Caudate nucleus (tissue), 63 donors: ENCODE measurements at places on chromosomes 3 and 15.

GRCh38 chr3:158102242-158103080 is 3.8 kb downstream of the SHOX2 start:
- no peak for DNase-seq

- DNase-seq, result no peak
Observed at GRCh38 chr3:39112113-39112512, 4.6 kb downstream of the TTC21A start.

DNA sequence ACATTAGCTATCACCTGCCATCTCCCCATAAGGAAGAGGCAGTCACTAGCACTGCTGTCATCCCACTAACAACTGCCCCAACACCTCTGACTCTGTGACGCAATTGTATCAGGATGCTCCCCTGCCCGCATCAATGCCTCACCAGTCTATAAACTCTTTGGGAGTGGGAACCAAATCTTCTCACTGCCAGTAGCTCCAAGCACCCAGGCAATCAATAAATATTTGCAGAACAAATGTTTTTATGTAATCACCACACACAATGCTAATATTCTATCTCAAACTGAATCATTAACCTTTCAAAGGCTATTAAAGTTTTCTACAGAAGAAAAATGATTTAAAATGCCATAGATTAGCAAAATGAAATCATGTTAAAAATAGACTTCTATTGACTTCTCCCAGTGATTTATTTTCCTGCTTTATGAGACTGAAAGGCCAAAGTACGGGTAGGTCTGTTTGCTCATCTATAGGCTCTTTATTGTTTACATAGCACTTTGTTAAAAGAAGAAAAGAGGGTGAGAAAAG is 131.3 kb downstream of the PLD1 start:
- DNase-seq, result no peak

GRCh38 chr3:4584456-4585249 is 91.5 kb downstream of the ITPR1 start:
- DNase-seq, result no peak

DNA sequence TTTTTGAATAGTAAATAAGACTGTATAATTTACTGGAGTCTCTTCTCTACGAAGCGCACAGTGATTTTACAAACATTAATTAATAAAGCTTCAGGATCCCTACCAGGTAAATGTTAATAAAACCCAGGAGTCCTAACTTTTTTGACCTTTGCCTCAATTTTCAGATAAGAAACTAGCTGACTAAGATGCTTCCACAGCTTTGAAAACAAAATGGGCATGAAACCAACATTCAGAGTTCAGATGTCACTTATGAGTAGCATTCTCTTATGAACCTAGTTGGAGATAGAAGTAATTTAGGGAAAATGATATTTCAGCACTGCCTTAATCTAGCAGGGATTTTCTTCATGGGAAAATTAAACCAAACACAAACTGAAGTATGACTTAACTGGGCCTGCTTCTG is 13.0 kb upstream of the FHIT start:
- no peak for DNase-seq

DNA sequence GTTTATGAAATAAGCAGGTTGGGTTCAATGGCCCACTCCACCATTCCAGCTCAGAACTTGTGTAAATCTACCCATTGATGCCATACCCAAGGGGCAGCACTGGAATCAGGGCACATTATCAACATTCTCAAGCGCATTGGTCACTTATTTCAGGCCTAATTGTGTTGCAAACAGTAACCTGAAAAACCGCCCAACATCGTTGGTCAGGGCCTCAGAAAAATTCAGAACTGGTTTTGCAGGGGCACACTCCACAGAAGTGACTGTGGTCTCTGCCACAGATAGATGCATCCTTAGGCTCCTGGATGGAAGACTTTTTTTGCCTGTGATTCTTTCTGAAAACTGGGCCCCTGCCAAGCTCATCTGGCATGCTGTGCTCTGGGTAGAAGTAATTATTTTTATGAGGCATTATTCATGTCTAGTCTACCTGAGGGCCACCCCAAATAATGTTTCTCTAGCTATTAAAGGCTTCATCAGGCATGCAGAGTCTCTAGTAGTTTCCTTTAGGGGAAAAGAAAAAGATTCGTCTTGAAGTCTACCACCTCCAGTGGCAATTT is 21.7 kb upstream of the LRTM1 start:
- DNase-seq, result no peak

DNA sequence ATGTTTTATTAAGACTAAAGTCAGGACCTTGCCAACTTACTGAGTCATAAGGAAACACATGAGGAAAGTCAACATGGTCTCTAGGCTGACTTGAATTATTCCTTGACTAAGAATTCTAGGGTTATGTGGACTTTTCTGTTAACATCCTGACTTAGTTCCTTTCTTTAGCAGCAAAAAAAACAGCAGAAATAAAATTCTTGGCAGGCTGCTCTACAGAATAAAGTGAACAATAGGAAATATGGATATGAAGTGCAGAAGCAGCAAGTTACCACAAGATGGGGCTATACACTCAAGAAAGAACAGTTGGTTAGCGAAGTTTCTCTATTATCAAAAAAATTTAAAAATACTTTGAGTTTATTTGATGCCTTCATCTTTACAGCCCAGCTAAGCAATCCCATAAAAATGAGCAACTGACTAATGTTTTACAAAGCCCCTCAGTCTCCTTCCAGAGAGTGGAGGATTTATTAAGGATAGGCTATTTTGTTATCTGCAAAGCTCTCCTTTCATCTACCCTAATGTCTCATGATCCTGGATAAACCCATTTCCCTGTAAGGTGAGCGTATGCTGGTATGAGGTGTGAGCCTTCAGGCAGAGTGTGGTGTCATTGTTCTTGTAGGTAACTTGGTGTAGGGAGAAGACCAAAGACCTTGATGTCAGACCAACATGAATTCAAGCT is 23.1 kb upstream of the MCCC1 start:
- DNase-seq, result no peak

DNA sequence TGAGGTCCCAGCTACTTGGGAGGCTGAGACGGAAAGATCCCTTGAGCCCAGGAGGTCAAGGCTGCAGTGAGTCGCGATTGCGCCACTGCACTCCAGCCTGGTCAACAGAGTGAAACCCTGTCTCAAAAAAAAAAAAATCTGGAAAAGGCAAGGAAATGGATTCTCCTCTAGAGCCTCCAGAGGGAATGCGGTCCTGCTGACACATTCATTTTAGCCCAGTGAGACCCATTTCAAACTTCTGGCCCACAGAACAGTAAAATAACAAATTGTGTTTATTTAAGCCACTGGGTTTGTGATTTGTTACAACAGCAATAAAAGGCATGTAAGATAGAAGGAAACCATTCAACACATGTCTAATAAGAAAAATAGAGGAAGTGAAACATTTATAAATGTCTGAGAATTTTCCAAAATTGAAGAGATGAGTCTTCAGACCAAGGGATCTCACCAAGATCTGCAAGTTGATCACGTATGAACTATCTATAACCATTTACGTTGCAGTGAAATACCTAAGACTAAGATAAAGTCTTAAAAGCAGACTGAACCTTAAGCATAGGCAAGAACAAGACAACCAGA is at the start of gene HTR3E:
TSS of gene HTR3E (plus strand) at position 254 of the 573 bp plus-strand sequence. CDS start 466 bp downstream, outside the sequence.
- DNase-seq, result no peak

DNA sequence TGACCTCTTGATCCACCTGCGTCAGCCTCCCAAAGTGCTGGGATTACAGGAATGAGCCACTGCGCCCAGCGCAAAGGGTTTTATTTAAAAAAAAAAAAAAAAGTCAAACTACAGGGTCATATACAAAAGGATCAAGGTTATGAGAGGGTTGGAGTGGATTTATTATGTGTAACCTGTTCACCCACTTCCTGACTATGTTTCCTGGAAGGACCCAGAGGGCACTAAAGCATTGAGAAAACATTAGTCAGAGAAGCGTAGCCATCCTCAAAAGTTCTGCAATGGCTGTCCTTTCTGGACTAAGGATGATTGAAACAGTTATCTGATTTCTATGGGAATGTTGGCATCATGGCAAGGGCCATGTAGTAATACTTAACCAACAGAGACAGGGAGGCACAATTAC is 7.3 kb upstream of the SCAPER start:
- no peak for DNase-seq

- DNase-seq, result no peak
Observed at GRCh38 chr3:185402561-185402960, 39.6 kb downstream of the MAP3K13 start.

GRCh38 chr3:67923796-67924195 is 269.4 kb upstream of the SUCLG2 start:
- no peak for DNase-seq

GRCh38 chr15:95624616-95625361 is 705.7 kb upstream of the NR2F2 start:
- DNase-seq, result no peak

GRCh38 chr15:74907163-74907870 is 666 bp upstream of the FAM219B start:
- DNase-seq, result no peak

DNA sequence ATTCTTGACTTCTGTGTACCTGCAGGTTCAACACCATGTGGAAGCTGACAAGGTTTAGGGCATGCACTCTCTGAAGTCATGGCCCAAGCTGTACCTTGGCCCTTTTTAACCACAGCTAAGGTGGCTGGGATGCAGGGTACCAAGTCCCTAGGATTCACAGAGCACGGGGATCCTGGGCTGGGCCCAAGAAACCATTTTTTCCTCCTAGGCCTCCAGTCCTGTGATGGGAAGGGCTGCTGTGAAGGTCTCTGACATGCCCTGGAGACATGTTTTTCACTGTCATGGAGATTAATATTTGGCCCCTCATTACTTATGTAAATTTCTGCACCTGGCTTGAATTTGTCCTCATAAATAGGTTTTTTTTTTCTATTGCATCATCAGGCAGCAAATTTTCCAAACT is 937.5 kb upstream of the ROBO1 start:
- DNase-seq, result no peak

DNA sequence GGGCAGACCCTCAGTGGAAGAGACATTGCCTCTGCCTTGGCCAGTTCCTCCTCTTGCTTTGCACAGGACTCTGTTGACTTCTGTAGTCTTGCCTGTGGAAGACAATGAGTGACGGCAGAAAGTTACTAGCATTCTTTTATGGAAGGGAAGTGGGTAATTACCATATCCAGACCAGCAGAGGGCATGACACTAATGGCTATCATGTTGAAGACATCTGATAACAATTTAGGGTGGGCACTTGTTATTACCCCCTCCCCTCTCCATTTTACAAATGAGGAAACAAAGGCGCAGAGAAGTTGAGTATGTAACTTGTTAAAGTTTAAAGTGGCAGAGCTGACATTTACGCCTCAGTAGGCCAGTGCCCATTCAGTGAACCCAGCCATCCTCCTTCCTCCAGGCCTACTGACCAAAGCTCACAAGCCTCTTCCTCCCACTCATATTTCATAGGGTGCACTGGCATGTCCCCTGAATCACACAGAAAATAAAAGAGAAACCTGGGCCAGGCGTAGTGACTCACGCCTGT is 48.2 kb upstream of the FMN1 start:
- DNase-seq, result no peak

GRCh38 chr15:33344111-33344510 is 33.3 kb downstream of the RYR3 start:
- DNase-seq, result no peak
